ENCODE measurements at places on chromosomes 7 and 10. TPM values are rescaled to one million over a fixed set of nuclear protein-coding genes. Genes with fewer than 3 reads are reported as not detected.

The RARRES2 gene
- 192 TPM for total RNA-seq

The STRA8 gene
- not detected for total RNA-seq

GRCh38 chr7:40429826-40430225, 295.0 kb downstream of the SUGCT start:
- DNase-seq = no peak

DNA sequence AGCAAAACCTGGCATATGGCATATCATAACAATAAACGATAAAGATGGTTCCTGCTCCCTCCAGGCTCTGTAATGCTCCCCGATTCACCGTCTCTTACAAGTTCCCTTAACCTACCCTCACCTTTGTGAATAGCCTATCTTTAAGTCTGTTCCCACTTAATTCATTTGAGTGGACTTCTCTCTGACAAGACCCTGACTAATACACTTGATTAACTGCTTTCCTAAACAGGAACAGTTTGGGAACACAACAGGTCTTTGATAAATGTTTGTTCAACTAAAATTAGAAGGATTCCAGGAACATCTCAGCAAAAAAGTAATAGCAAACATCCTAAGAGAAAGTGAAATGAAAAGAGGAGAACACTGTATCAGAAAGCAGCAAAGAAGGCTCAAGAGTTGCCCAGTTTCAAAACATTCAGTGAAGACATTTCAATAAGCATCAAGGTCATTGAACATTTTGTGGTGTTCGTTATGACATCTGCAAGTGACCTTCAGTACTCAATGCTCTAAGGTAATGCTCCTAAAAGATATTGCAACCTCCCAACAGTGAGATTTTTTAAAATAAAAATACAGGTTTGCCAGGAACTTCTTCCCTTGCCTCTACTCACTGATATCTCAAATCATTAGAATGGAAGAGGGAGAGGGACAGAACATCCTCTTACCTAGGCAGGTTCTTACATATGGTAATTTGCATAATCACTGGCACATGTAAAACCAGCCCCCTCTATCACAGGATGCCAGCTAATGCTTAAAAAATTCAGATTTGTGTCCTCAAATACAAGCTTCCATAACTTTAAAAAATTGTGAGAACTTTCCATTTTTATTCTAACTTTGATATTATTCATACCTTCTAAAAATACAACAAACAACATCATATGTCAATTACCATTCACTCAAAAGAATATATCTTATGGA, 11.4 kb upstream of the ARHGAP12 start:
- DNase-seq = no peak

GRCh38 chr10:10527861-10528562, 489.7 kb upstream of the CELF2 start:
- no peak for DNase-seq

DNA sequence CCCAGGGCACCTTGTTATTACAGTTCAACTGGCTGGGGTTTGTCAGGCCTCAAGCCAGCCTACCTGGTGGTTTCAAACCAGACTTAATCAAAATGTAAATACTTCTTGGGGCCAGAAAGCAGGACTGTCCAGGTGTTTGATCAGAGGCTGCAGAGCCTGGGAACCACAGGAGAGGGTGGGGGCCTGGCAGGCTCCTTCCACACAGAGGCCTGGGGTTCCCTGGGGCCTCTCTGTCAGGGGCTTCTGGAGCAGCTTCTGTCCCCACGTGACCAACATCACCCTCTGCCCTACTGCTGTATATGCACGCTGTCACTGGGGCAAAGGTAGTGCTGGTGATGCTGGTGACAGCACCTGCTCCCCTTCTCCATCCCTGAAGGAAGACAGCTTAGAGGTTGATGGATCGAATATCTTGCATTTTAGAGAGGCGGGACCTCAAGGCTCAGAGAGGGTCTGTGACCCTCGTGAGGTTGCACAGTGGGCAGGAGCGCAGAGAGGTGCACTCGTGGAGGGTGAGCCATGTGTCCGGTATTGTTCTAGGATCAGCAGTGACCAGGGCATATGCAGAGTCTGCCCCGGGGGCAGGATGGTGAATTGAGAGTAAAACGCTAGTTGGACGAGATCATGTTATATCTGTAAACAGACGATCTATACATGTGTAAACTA, 95.4 kb downstream of the GRK5 start:
- DNase-seq = no peak

GRCh38 chr7:101399759-101400158, 37.1 kb downstream of the COL26A1 start:
- no peak for DNase-seq

GRCh38 chr7:41629711-41630111, 73.2 kb downstream of the INHBA start:
- no peak for DNase-seq

- DNase-seq = no peak
Measured at GRCh38 chr10:91287276-91287675, 66.8 kb downstream of the PCGF5 start.

DNA sequence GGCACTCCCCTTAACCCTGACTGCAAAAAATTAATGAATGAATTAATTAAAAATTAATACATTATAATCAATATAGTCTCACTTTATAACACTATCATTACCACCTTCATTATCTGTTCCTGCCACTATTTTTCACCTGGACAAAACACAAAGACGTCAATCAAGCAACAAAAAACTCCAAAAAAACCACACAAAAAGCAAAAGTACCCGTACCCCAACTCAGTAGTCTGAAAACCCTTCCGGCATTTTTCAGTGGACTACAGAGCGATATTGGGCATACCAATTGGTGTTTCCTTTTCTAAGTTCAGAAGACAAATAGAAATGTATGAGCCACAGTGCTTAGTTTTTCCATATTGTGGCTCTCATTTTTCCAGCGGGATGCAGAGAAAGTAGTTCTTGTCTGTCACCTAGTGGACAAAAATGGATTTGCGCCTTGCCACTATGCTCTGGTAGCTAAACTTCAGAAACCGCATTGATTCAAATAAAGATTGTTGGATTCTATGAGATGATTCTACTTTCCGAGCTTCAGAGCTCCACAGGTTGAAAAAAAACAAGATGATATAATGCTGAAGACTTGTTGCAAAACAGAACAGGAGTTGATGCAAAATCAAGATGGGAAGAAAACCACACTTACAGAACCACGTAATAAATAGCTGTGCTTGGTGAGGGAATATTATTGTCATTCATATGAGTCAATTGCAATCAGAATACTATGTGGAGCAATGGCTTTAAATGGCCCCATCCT, 50.6 kb upstream of the ITGB1 start:
- peak; percentile 67 for DNase-seq

DNA sequence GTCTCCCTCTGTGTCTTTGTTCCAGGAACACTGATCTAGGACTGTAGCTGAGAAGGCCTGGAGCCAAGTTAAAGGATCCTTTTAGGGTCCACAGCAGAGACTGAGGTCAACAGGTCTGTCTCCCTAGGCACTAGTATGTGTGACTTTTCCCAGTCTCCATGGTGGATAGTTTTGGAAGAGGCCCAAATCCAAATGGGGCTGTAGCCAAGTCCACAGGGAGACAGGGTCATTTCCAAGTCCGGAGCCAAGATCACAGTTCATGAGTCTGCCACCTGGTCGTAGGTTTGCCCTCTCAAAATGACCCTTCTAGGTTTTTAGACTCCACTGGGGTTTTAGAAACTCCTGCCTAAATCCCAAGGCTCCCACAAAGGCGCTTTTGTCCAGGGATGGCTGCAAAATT, 16.8 kb downstream of the ZNF277 start:
- DNase-seq = no peak

DNA sequence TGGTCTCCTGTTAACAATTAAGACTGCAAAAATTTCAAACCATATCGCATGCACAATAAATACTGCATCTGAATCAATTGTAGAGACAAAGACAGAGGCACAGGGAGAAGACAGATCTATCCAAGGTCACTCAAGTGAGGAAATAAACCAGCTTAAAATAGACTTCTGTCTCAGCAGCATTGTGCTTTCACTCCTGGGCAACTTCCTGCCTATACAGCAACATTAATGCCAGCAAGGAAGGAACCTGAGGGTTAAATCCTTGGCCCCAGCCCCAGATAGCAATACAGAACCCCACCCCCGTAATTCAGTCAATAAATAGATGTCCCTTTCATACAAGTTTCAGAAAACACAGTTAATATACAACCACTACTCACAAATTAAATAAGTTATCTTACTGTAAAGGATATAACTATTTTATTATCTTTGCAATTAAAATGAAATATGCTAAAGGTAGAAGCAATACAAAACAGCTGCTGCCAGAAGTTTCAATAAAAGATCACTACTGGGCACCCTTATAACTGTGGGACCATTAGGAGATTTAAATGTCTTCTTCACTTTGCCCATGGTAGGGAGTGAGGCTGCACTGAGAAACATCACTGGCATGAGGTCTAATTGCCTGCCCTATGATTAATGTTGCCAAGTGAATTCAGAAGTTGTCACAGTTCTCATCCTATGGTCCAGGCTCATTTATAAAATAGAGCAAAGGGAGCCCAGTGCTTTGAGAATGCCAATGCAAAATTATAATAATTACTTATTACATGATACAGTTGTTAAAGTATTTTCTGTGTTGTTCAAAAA, 49.4 kb downstream of the CAV1 start:
- DNase-seq = no peak
